ENCODE measurements at places on chromosomes 3 and 15.

GRCh38 chr3:114624047-114624445 lies 330.2 kb downstream of the TIGIT start:
- DNase-seq, result no peak

- DNase-seq, result no peak
Observed at GRCh38 chr15:48617619-48618018, 27.9 kb downstream of the FBN1 start.

DNA sequence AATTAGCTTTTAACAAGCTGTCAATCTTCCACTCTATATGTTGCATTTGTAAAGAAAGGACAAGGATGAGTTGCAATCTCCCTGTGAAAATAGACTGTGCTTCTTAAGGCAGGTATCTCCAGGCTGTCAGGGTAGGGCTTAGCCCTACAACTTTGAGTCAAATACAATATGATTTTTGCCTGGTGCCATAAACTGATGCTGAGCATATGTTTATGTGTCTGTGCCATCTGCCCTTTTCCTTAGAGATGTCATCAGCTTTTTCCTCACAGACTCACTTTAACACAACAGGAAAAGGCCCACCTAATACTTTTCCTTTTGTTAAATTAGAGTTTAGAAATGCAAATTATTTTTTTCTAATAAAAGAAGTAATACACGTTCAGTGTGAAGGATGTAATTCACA lies 548.3 kb downstream of the NLGN1 start:
- DNase-seq, result no peak

GRCh38 chr3:54202054-54202453 lies 79.7 kb downstream of the CACNA2D3 start:
- no peak for DNase-seq

- no peak for DNase-seq
Observed at GRCh38 chr3:47430606-47431005, 45.1 kb downstream of the SCAP start.

GRCh38 chr3:134644731-134645514 lies 5.9 kb downstream of the KY start:
- no peak for DNase-seq

DNA sequence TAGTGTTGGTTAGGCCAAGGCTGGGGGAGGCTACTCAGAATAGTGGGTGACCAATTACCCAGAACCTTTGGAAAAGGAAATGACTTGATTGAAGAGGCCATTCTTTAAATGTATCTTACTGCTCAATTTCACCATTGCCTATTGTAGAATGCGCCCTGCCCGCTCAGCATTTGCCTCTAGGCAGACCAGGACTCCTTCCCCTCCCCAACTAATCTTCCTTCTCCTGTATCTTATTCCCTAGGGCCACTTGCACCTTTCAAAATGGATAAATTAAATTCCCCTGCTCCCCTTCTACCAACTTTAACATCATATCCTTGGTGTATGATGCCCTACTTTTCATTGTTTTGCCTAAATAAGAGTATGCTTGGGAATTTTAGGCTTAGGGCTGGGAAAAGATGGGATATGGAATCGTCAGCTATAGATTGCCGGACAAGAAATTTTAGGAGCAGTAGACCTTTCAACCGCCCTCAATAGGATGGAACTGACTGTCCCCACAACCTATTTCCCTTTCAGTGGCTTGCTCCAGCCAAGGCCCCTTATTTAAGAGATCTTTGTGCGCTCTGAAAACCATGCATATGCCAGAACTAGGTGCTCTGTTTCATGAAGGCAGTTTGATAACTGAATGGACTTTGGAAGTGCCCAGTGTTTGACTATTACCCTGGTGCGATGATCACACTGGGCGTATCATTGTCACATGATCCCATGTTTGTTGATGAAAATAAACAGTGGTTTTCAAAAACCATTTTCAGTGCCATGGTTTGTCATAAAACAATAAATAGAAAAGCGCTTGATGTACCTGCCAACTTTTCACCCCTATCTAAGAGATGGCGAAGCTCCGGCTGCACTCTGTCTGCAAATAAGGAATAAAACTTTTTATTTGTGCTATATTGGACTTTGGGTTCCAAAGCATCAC lies 74.3 kb upstream of the TSEN2 start:
- no peak for DNase-seq

- DNase-seq, result no peak
Observed at GRCh38 chr3:128709506-128710210, 16.3 kb upstream of the RAB7A start.

- no peak for DNase-seq
Observed at GRCh38 chr3:97940034-97940433, 32.2 kb downstream of the RIOX2 start.

DNA sequence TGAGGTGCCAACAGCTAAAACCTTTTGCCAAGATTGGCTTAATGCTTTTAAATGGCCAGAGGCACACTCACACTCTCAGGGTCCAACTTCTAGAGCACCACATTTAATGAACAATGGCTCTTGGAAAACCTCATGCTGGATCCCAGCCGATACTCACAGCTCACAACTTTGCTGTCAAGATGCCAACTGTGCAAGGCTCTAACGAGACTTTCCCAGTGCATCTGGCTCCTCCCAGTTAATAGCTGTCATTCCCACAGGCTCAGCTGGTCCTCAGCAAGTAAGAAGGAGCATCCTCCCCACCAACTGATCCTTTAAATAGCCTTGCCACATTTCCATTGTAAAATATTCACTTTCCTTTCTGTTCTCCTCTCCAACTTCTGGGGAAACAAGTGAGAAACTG lies 20.3 kb upstream of the FRMD4B start:
- no peak for DNase-seq

GRCh38 chr3:59310736-59311135 lies 260.9 kb upstream of the CFAP20DC start:
- DNase-seq, result no peak

GRCh38 chr15:101325263-101326025 lies 30.4 kb upstream of the SNRPA1 start:
- no peak for DNase-seq

DNA sequence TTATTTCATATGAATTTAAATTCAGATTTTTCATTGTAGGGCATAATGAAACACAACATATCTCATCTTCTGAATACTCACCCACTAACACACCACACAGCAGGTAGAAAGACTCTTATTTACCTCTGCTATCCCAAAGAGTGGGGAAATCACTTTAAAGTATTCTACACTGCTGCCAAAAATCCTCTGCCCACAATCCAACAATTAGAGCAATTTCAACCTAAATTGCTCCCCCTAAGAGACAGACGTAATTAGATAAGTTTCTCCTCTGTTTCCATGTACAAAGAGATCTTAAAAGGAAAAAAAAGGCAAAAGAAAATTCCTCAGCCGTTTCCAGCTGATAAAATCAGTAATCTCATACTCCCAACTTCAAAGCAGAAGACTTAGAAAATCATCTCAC lies 331.8 kb downstream of the ERC2 start:
- no peak for DNase-seq

DNA sequence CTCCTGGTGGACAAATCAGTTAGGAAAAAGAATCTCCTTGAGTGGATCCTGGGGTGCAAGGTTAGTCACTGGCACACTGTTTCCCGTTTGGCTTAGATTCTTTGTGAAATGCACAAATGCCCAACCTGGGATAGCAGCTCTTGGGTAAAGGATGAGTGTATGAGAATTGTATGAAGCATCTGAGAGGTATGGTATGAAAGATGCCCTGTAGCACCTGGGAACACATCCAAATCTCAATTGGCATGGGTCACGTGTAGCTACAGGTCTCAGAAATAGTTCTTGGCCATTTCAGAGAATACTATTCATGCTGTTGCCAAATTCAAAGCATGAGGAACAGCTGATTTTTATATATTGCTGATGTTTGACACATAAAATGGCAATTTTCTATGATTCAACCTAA lies 84.3 kb downstream of the KCNH8 start:
- DNase-seq, result no peak
